ENCODE measurements at places on chromosomes 6 and 20.

GRCh38 chr6:31352683-31353383, 4.1 kb downstream of the HLA-B start:
- no peak for DNase-seq

DNA sequence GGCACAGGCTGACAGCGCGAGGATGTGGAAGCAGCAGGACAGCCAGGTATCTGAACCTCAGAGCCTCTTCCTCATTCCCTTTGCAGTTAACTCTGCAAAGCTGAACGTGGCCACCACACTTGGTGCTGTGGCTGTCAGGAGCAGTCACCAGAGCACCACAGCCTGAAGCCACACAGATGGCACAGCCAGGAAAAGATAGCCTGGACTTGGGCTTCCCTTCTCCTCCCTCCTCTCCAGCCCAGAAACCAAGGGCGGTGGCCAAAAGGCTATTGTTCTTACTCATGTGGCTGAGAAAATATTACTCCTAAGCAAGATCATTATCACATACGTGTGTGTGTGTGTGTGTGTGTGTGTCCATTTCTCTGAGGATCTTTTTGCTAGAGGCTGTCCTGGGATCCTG, 39.8 kb downstream of the CD164 start:
- DNase-seq: no peak

GRCh38 chr6:195861-196360, 96.4 kb upstream of the DUSP22 start:
- peak; percentile 68 for DNase-seq

GRCh38 chr20:1909097-1909496, 13.9 kb downstream of the SIRPA start:
- DNase-seq: no peak

DNA sequence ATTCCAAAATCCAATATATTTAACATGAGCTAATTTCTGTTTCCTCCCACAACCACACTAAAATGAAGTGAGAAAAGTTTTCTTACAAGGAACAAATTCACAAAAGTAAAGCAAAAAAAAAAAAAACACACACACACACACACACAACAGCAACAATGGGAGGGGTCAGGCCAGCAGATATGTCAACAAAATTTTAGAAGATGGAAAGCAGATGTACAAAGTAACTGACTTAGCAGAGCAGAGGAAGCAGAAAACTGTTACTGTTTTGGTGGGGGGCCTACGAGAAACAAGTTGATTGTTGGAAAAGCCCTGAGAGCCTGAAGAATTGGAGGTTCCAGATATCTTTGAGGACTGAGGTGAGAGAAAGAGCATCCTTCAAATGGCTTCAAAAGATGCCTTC, 11.7 kb downstream of the EPB41L2 start:
- no peak for DNase-seq

- DNase-seq: no peak
Observed at GRCh38 chr6:18564775-18565174, 177.6 kb downstream of the RNF144B start.

DNA sequence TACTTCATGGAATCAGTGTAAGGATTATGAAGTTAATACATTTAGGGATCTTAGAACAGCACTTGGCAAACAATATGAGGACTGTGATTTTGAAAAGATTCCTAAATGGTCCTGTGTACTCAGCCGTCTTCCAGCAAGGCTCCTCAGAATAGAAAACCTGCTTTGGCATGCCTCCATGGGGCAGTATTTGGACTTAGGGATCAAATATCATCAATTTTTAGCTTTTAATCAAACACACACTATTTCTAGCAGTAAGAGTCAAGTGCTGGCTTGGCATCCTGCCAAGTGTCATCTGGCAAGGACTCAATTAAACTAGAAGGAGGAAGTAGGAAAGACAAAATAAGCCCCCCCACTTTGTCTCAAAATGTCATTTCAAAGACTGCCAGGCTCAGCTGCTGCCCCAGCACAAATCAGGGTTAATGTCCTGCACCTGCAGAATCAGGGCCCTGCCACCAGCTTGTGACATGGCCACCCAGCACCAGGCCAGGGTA, 40.8 kb downstream of the IYD start:
- no peak for DNase-seq

- DNase-seq: no peak
Observed at GRCh38 chr20:58139849-58140786, 88.3 kb downstream of the ANKRD60 start.

DNA sequence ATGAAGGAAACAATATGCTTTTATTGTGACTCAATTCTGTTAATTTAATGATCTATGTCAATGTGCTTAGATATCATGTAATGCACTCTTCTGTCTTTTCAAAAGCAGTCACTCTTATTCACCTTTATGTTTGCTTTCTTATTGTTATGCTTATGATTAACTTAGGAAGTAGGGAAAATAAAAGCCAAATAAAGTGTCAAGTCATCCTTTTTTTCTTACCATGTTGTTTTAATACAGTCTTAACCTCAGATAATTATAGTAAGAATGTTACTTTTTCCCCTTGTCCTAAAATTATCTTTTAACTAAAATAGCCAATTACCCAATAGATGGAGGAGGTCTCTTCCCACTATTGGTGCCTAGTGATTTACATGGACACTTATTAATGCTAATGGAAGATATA, 72.6 kb downstream of the TFAP2B start:
- DNase-seq: no peak
